ENCODE measurements at places on chromosomes 3 and 15. TPM values are rescaled to one million over a fixed set of nuclear protein-coding genes. Genes with fewer than 3 reads are reported as not detected.

GRCh38 chr15:45363334-45363733 is 15.0 kb downstream of the GATM start:
- no peak for DNase-seq
- H3K4me3 ChIP-seq, result no peak overlapping the region
- no peaks in the 10 kb centered on the region for H3K27me3 ChIP-seq
- peaks cover 15% of the 10 kb centered on the region for H3K36me3 ChIP-seq

DNA sequence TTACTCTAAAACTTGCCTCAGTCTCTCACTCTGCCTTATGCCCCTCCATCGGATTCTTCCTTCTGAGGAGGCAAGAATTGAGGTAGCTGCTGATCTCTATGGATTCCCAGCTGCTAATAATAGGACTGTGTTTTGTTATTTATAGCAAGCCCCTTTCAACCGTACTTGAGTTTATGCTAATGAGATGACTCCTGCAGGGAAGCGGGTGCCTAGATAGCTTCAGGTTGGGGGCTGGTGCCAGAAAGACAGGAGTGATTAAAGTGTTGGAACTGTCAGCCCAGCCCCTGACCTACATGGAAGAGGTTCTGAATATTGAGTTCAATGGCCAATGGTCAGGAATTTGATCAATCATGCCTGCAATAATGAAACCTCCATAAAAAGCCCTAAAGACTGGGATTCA is 21.8 kb upstream of the LIMD1 start:
- no peak overlapping the region for H3K27ac ChIP-seq
- H3K4me1 ChIP-seq, result peaks cover 27% of the 10 kb centered on the region
- no peaks in the 10 kb centered on the region for H3K36me3 ChIP-seq
- no peaks in the 10 kb centered on the region for H3K27me3 ChIP-seq
- DNase-seq, result no peak

DNA sequence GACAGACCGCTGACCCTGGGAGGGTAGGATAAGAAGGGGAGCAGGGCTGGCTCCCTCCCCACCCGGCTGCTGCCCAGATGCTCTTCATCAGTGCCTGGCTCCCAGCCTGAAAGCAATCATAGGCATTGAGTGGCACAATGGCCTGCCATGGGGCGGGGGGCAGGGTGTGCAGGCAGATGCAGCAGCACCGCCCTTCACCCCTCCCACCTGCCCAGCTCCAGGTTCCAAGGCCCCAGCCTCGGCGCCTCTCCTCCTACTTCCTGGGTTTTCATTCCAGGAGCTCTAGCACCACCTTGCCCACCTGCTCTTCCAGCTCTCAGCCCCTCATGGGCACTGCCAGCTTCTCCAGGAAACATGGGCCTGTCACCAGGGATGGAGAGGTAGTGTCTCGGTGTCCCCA is 101.7 kb downstream of the MEGF11 start:
- peaks cover 16% of the 10 kb centered on the region for H3K27me3 ChIP-seq
- H3K27ac ChIP-seq, result no peak overlapping the region
- no peaks in the 10 kb centered on the region for H3K4me1 ChIP-seq
- no peaks in the 10 kb centered on the region for H3K36me3 ChIP-seq
- no peak for DNase-seq

GPR62 gene
- total RNA-seq, result not detected

ZBTB47 gene
- 20.0 TPM for total RNA-seq

TIGIT gene
- 1.7 TPM for total RNA-seq

DNA sequence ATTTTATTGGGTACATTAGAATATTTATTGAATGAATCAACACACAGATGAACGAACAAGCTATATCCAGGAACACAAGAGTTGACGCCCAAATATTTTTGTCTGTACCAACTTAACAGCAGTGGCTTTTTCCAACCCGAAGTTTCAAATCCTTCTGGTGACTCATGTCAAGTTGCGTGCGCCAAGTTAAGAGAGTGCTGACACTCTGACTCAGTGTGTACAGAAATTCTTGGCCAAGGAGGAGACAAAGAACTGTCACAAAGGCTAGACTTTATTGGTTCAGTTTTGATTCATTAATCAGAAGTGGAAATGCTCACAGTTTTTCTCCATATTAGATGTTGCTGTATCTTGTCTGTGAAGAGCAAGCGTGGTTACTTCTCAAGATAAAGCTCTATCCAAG is 59.6 kb upstream of the TSC22D2 start:
- no peaks in the 10 kb centered on the region for H3K27me3 ChIP-seq
- peak overlapping the region; percentile 39 for H3K27ac ChIP-seq
- no peaks in the 10 kb centered on the region for H3K36me3 ChIP-seq
- H3K4me1 ChIP-seq, result peaks cover 6% of the 10 kb centered on the region
- DNase-seq, result no peak

LHFPL4 gene
- not detected for total RNA-seq

DNA sequence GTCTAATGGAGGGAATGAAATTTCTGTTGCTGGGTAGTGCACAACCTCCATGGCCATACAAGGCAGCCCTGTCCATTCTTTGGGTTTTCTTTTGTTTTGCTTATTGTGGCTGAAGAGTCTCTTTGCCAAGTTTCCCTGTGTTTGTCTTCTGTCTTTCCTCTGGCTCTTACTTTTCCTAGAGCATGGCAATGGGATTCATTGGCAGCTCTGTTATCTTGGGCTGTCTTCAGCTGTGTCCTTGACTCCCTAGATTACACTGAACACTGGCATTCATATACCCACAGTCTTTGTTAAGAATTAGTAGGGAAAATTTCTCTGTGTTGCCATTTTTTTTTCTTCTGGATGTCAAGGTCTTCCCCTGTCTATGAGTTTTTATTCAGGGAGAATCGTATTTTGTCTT is 16.1 kb upstream of the DCBLD2 start:
- H3K4me3 ChIP-seq, result no peak overlapping the region
- DNase-seq, result no peak
- H3K27ac ChIP-seq, result no peak overlapping the region
- H3K36me3 ChIP-seq, result no peaks in the 10 kb centered on the region
- no peaks in the 10 kb centered on the region for H3K27me3 ChIP-seq
- H3K4me1 ChIP-seq, result no peaks in the 10 kb centered on the region

- no peaks in the 10 kb centered on the region for H3K27me3 ChIP-seq
- peak overlapping the region; percentile 98 for H3K27ac ChIP-seq
- DNase-seq, result peak; percentile 62
- H3K4me1 ChIP-seq, result peaks cover 52% of the 10 kb centered on the region
- peak overlapping the region; percentile 89 for H3K4me3 ChIP-seq
Measured at GRCh38 chr3:150761831-150762661, 923 bp downstream of the SIAH2 start.

DNA sequence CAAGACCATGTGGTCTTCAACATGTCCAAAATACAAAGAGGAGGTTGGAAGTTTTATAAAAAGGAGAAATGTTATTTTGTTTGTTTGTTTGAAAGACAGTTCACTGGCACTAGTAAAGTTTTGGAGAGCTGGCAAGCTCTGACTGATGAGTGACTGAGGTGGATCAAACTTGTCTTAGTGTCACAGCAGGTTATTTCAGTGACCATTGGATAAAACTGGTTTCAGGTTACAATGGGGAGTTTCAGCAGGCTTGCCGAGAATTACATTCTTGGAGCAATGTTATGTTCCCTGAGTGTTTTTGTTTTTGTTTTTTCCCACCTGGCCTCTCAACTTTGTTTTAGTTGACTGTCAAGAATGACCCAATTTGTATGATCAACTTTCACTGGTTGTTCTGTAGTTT is 414.5 kb upstream of the ARHGEF26 start:
- no peak for DNase-seq
- no peaks in the 10 kb centered on the region for H3K36me3 ChIP-seq
- no peaks in the 10 kb centered on the region for H3K27me3 ChIP-seq
- H3K4me1 ChIP-seq, result no peaks in the 10 kb centered on the region
- no peak overlapping the region for H3K27ac ChIP-seq

GRCh38 chr3:153599685-153600084 is 437.7 kb downstream of the RAP2B start:
- no peak for DNase-seq
- no peaks in the 10 kb centered on the region for H3K36me3 ChIP-seq
- no peak overlapping the region for H3K27ac ChIP-seq

SERPINI2 gene
- 2.3 TPM for total RNA-seq

DNA sequence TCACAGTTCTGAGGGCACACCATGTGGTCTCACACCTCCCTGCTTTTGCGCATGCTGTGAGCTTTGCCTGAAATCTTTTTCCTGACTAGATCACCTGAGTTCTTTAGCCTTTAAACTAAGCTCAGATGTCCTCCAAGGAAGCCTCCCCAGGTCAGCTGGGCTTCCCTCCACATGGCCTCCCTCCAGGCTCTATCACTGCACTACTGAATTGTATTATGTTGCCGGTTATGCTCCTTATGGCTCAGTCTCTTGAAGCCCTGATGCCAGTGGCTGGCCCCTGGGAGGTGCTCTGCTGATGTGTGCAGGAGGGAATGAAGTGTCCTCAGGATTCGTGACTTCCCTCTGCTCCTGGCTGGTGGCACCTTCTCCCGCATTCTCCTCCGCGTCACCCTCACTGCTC is 93.3 kb upstream of the BLM start:
- no peak overlapping the region for H3K27ac ChIP-seq
- no peaks in the 10 kb centered on the region for H3K27me3 ChIP-seq
- no peaks in the 10 kb centered on the region for H3K4me1 ChIP-seq
- no peak overlapping the region for H3K4me3 ChIP-seq
- no peak for DNase-seq

ATP13A5 gene
- 2.0 TPM for total RNA-seq

- no peaks in the 10 kb centered on the region for H3K27me3 ChIP-seq
- no peak for DNase-seq
Measured at GRCh38 chr3:177145381-177145780, 51.9 kb downstream of the TBL1XR1 start.

DNA sequence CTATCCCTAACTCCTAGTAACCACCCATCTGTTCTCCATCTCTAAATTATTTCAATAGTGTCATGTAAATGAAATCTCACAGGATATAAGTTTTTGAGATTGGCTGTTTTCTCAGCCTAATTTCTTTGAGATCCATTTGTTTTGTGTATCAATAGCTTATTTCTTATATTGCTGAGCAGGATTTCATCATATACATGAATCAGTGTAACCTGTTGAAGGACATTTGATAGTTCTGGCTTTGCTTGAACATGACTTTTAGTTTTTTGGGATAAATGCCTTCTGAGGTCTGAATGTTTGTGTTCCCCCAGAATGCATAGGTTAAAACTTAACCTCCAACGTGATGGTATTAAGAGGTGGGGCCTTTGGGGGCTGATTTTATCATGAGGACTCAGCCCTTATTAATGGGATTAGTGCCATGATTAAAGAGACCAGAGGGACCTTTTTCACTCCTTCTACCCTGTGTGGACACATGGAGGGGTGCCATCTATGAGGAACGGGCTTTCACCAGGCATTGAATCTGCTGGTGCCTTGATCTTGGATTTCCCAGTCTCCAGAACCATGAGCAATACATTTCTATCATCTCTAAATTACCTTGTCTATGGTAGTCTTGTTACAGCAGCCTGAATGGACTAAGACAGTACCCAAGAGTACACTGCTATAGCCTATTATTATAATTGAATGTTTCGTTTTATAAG is 118.3 kb downstream of the FNDC3B start:
- H3K4me3 ChIP-seq, result no peak overlapping the region
- no peak for DNase-seq
- H3K36me3 ChIP-seq, result no peaks in the 10 kb centered on the region
- H3K27ac ChIP-seq, result no peak overlapping the region

KCNMB3 gene
- 2.9 TPM for total RNA-seq

CRYGS gene
- 4.0 TPM for total RNA-seq

GRCh38 chr15:90667073-90667754 is 49.9 kb upstream of the BLM start:
- DNase-seq, result no peak
- peaks cover 12% of the 10 kb centered on the region for H3K4me1 ChIP-seq
- H3K27ac ChIP-seq, result no peak overlapping the region
- H3K27me3 ChIP-seq, result no peaks in the 10 kb centered on the region
- H3K4me3 ChIP-seq, result no peak overlapping the region

DNA sequence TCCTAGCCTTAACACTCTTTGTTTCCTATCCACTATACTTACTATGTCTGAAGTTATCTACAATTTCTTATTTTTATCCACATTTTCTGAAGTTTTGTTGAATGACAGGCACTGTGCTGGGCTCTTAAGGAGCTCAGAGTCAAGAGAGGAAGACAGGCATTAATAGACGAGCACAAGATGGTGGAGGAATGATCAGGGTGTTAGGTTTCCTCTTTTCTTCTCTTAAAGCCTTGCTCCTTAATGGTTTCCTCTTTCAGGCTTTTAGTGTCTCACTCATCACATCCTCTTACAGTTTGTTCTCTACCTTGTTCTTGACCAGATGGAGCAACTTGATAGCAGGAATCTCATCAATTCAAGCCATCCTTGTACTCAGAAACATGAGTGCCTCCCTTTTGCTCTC is 52.9 kb upstream of the BCL6 start:
- H3K4me1 ChIP-seq, result peaks cover 22% of the 10 kb centered on the region
- no peak overlapping the region for H3K4me3 ChIP-seq
- DNase-seq, result no peak

DNA sequence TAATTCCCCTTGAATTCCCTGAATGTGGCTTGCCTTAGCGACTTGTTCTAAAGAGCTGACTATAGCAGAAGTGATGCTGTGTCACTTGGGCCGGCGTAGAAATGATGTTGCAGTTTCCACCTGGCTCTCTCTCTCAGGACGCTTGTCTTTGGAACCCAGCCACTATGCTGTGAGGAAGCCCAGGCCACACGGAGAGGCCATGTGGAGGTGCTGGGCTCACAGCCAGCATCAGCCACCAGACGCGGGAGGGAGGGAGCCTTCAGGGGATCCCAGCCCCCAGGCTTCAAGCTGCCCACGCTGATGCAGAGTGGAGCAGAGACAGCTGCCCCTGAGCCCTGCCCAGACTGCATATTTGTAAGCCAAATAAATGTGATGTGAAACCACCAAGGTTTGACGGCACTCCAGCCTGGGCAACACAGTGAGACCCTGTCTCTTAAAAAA is 18.6 kb downstream of the RNU5B-1 start:
- no peaks in the 10 kb centered on the region for H3K36me3 ChIP-seq
- H3K4me3 ChIP-seq, result no peak overlapping the region
- no peak overlapping the region for H3K27ac ChIP-seq
- H3K4me1 ChIP-seq, result peaks cover 5% of the 10 kb centered on the region
- DNase-seq, result no peak

DNA sequence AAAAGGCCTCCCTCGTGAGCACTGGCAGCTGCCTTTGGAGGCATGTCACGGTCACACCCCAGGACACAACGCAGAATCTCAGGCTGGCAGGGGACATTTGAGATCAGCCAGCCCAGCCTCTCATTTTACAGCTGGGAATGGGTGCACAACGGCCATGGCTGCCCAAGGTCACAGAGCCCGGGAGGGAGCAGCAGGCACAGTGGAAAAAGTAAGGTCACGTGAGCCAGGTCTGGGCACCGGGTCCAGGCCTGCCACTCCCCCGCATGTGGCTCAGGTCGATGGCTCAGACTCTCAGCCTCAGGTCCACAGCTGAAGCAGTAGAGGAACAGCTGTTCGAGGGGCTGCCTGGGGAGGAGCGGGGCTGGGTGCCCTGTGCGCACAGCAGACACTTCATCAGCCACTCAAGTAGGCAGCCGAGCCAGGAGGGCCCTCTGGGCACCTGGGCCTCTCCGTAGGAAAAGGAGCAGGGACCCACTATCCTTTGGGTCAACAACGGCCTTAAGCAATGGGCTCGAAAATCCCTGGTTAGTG is 260.6 kb downstream of the GOLGA6L6 start:
- H3K4me1 ChIP-seq, result no peaks in the 10 kb centered on the region
- H3K27me3 ChIP-seq, result peaks cover 13% of the 10 kb centered on the region
- no peaks in the 10 kb centered on the region for H3K36me3 ChIP-seq
- H3K4me3 ChIP-seq, result no peak overlapping the region
- no peak overlapping the region for H3K27ac ChIP-seq

Measured in lower lobe of right lung (tissue), 2 donors.